ENCODE measurements at places on chromosomes 12 and 14.

DNA sequence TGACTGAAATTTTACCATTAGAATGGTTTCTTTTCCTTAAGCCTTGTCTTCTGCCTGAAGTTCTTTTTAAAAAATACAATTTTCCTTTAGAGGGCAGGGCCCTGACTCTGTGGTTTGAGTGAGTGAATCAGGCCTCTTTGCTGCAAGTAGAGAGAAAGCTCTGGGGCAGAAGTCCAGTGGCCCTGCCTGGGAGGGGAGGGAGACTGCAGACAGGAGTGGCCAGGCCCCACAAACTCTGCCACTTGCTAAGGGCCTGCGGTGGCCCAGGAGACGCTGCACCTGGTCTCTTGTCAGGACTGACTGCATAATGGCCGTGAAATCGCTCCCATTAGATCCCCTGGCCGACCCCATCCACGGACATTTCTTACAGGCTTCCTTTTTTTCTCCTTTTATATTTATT lies 25.5 kb downstream of the TSPAN11 start:
- no peak for DNase-seq

- DNase-seq: no peak
These were observed 20.2 kb upstream of the CLEC4D start for GRCh38 chr12:8493084-8493483.

- DNase-seq: no peak
These were observed 23.9 kb upstream of the FLVCR2 start for GRCh38 chr14:75554482-75554881.

- no peak for DNase-seq
These were observed 117.2 kb upstream of the FZD10 start for GRCh38 chr12:130044991-130045621.

DNA sequence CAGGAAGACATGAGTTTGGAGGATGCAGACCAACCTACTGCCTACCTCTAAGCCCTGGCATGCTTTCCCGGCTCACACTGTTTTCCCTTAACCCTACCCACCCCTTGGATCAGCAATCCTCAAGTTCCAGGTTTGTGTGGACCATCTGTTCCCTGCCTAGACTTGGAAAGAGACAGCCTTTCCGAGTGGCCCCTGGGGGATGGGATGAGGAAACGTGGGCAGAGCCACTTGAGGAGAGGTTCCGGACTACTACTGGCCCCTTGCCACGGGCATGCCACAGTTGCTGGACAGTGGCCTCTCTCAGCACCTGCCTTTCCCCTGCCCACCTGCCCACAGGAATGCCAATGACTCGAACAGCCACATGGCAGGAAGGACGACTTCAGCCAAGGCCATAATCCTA lies 135.9 kb downstream of the SLC15A4 start:
- no peak for DNase-seq

- DNase-seq: no peak
These were observed 337.3 kb upstream of the E2F7 start for GRCh38 chr12:77402716-77403115.

GRCh38 chr12:6620137-6620884 lies 13.1 kb upstream of the CHD4 start:
- DNase-seq: no peak

GRCh38 chr14:61438497-61438859 lies 117.1 kb downstream of the PRKCH start:
- DNase-seq: no peak

DNA sequence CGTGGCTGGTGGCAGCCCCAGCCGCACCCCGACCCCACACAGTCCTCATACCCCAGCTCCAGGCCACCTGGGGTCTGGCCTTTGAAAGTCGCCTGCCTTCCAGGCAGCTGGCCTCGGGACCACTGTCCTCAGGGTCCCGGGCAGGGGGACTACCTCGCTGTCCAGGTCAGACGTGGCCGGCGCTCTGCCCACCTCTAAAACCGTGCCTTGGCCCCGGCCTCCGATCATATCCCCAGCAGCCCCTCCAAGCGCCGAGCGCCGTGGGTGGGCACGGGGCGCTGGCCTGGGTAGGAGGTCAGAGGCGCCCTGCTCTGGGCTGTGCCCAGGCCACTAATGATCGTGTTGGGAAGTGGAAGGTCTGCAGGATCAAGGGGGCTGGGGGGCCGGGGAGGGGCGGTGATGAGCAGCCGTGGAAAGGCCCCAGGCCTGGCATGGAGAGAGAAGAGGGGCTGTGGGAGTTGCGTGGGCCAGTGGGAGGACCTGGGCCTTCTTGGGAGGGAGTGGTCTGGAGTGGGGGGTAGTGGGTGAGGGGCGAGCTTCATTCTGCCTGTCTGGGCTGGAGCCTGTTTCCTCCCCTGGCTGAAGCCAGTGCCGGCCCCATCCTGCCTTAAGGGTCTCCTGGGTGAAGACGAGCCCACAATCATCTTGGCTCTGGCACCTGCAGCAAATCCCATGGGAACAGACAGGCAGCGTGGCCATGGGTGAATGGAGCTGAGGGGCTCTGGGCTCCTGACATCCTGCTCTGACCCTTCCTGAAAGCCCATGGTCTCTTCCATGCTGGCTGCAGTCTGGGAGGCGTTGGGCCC lies 4.9 kb downstream of the TMEM121 start:
- DNase-seq: no peak

DNA sequence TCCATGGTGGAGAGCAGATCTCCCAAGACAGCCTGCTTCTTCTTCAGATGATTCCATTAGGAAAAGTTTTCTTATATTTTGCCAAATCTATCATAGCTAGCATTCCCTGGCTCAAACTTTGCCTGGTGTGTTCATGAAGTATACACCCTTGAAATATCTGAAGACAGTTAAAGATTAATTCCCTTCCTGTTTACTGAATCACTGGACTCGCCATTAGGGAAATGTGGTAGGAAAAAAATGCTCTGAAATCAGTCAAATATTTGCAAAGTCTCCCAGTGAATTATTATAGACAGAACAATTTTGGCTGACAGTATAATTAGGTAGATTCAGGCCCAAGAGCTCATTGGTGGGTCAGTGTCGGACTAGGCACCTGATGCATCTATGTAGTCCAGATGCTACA lies 86.5 kb downstream of the PDZRN4 start:
- no peak for DNase-seq

DNA sequence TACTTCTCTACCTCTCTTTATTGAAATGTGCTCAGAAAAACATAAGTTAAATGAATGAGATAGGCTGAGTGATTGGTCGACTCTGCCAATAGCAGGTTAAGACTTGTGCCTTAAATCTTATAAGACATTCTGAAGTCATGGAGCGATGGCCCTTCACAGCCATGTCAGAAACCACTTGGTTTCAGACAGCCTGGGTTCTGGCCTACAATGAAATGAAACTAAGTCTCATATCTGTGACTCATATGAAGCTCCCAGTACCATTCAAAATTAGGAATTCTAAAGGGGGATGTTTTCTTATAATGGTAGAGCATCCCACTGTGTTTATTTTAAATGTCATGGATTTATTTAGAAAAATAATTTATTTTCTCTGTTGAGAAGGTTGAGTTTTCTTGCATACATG lies 42.6 kb downstream of the PLXNC1 start:
- DNase-seq: no peak
